Bone marrow (tissue), 2 donors: ENCODE measurements at places on chromosomes 5 and 9.
A peak's percentile ranks its signal among the peaks of the same experiment; 100 is the strongest.

GRCh38 chr9:104850786-104851545, 77.0 kb downstream of the ABCA1 start:
- no peak for DNase-seq

- DNase-seq, result no peak
Observed at GRCh38 chr5:66122379-66123034, 21.6 kb upstream of the SREK1 start.

DNA sequence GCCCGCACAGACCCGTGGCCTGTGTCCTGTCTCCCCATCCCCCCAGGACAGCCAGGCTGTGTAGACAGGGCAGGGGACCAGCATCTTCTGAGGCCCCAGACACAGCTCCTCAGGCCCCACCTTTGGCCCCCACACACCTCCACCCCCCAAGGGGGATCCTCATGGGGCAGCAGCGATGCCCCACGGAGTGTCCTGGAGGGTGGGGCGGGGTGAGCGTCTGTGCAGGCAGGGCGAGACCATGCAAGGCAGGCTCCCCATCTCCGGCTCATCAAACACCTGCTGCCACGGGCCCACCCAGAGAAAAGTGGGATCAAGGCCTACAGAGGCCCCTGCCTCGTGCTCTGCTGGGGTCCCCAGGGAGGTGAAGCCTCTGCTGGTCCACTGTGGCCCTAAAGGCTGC, 118.7 kb upstream of the FOXD4L5 start:
- no peak for DNase-seq

DNA sequence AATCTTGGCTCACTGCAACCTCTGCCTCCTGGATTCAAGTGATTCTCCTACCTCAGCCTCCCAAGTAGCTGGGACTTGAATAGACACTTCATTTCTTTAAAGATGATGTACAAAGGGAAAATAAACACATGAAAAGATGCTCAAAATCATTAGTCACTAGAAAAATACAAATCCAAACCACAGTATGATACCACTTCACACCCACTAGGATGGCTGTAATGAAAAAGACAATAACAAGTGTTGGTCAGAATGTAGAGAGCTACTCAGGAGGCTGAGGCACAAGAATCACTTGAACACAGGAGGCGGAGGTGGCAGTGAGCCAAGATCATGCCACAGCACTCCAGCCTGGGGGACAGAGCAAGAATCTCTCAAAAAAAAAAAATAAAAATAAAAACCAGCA, 13.0 kb downstream of the F2RL2 start:
- DNase-seq, result no peak

DNA sequence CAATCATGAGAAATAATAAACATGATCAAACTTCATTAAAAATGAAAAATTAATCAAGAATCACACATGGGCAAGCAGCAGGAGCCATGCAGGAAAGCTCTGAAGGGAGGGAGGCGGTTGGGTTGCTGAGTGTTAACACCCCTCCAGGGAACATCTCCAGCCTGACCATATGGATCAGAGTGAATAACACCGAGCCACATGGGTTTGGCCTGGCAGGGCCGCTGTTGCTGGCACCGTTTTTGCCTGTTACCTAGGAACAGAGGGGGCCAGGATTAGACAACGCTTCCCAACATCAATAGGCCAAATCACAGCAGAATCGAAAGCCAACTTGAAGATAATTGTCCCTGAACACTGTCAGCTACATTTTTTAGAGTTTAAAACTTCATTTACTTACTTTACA, 160.2 kb downstream of the DENND1A start:
- no peak for DNase-seq

DNA sequence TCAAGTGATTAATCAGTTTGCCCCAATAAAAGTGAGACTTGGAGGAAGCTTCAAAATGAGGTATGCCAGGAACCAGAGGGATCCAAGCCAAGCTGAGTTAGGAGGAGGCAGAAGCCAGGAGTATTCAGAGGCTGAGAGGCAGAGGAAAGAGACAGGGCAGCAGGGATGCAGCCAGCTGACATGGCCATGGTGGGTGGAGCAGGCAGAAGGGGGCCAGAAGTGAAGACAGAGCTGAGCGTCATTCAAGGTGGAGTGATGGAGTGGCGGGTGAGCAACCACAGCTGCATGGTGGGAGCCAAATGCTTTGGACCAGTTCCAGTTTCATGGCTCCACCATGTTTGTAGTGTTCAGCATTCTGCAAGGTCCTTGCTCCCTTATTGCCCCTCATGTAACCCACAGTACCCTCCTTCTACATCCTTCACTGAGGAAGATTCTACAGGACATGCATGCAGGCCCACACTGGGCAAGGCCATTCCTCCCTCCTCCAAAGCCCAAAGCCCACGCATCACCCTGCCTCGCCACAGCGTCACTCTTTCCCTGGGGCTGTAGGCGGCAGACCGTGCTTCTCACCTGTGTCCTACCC, 100.6 kb downstream of the FSTL4 start:
- no peak for DNase-seq

GRCh38 chr9:121735793-121736770, 84.6 kb downstream of the DAB2IP start:
- DNase-seq, result no peak

DNA sequence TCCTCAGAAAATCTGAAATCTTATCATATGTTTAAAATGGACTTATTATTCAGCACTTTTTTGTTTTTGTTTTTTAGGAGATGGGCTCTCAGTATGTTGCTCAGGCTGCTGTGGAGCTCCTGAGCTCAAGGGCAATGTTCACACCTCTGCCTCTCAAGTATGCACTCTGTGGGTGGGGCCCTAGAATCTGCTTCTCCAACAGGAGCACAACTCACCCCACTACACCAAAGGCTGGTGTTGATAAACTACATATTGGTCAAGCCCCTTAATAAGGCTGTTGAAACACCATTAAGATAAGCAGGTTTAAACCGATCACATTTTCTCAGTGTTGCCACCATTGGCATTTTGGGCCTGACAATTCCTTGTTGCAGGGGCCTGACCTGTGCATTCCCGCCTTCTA, 131.6 kb downstream of the FANCC start:
- no peak for DNase-seq

DNA sequence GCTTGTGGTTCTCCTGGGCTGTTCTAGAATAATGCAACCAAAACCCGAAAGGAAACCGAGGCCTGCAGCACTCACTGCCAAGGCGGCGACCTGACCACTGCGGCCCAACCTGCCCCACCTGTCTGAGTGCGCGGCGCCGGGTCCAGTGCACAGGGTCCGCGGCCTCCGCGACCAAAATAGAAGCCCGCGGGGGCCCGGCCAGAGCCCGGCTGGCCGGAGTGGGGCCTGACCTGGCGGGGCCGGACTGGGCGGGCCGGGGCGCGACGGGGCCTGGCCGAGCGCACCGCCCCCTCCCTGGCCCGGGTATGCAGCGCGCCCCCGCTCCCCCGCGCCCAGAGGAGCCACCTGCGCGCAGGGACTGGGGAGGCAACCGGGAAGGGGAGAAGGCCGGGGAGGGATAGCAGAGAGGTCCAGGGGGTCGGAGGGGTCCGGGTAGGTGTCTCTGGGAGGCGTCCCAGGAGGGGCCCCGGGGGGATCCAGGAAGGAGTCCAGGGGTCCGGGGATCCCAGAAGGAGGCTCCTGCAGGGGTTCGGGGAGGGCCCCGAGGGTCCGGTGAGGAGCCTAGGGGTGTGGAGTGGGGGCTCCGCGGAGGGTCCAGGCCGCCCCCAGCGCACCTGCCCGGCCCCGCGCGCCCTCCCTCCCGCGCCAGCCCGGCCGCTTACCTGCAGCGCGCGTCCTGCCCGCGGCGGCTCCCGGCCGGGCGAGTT, 503 bp downstream of the SEMA4D start:
- no peak for DNase-seq

DNA sequence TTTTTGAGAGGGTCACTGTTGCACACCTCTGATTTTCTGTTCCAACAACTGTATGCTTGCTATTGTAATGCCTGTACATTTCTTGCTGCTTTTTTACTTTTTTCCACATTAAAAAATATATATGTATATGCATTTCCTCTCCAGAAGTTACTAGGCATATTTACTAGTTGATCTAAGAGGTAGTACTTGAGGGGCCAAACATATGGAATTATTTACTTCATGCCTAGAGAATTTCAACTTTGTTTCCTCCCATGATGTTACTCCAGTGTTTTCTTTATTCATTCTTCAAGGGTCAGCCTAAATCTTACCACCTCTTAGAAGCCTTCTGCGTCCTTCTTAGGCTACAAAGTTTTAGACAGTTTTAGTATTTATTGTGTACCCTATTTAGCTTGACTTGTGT, 122.7 kb downstream of the NMUR2 start:
- DNase-seq, result no peak

- DNase-seq, result no peak
Observed at GRCh38 chr5:6496636-6497035, 48.0 kb downstream of the UBE2QL1 start.

DNA sequence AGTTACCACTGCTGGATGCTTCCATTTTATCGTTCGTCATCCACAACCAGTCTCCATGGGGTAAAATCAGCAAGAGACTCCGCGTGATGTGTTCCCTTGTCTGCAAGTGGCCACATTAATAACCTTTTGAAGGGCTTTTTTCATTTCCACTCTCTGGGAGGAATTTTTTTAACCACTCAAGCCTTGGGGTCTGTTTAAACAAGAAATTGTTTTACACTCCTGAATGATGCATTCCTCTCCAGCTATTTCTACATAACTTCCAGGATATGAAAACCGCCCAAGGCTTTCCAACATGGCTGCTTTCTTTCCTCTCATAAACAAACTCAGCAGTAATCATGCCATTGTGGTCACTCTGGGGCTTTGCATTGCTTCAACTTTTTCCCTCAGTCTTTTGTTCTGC, 217.2 kb upstream of the DAPK1 start:
- no peak for DNase-seq

DNA sequence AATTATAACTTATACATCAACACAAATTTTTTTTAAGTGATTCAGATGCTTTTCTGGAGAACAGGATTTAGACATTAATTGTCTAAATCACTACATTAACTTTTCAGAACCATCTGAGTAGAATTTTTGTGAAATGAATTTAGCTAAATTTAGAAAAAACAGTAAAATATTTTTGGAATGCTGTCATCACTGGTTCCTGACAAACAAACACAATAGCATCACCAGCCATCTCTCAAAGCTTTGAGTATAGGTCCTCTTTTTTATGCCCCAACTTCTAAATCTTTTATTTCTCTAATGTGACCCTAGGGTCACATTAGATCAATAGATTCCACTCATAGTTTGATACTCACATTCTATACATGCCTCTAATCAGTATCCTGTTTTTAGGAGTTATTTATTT, 104.6 kb downstream of the PRR16 start:
- no peak for DNase-seq

- peak; percentile 94 for DNase-seq
Observed at GRCh38 chr9:132372177-132373095, 17.6 kb upstream of the SETX start.

GRCh38 chr5:157345067-157345466, 79.1 kb downstream of the CYFIP2 start:
- no peak for DNase-seq

DNA sequence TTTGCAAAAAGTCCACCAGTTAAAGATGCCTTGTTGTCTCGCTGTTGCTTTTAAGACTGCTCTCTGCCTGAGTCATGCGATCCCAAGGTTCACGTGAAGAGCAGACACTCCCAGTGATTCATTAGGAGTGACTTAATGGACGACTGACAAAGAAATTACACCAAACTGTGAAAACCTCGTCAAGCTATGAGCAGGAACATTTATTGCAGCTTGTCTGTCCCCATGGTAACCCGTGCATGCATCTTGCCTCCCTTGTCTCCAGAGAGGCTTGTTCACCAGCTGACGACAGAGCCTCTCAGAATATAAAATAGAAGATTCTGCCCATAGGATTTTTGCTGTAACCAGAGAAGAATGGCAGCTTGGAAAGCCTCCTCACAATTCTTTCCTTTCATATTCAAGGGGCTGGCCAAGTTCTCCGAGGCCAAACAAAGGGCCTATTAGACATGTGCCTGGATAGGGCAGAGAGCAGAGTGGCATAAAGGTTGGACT, 352.7 kb downstream of the SPOCK1 start:
- no peak for DNase-seq

DNA sequence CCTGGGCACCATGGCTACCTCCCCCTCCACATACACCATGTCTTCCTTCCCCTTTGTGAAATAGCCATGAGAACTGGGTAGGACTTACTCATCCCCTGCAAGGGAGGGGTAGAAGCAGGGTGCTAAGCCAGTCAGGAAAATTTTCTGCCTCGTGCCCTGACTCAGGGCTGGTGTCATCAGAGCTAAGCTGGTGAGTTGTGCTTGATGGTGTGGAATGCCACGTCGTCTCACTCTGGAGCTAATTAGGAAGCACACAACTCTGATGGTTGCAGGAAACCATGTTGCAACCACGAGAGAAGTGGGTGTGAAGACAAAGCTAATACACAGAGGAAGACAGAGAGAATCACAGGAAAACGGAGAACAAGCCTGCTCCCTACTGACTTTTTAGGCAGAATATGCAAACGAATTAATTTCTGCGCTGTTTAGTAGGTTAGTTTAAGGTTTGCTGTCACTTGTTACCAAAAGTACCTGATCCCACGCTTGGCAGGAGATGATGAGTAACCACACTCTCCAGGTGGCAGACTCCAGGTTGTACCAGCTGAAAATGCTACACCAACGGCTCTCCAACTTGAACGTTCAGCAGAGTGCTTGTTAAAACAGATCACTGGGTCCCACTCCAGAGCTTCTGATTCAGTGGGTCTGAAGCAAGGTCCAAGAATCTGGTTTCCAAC, 54.5 kb downstream of the STK10 start:
- DNase-seq, result peak; percentile 31

DNA sequence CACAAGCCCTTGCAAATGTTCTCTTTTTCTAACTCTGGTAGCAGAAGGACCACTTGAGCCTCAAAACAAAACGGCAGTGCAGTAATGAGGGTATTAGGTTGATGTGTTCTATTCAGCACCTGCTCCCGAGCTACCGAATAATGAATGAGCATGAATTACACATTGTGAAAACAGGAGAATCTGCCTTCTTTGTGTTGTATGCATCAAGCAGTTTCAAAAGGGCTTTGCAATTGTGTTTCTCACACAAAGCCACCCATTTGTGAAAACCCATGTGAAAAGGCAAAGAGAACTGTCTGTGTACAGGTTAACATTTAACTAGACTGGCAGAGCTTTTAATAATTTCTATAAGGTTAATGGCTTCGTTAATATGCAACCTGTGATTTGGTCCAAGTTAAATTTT, 97.8 kb downstream of the STK32A start:
- no peak for DNase-seq

- no peak for DNase-seq
Observed at GRCh38 chr9:134178768-134179551, 14.6 kb upstream of the RNU6ATAC start.

DNA sequence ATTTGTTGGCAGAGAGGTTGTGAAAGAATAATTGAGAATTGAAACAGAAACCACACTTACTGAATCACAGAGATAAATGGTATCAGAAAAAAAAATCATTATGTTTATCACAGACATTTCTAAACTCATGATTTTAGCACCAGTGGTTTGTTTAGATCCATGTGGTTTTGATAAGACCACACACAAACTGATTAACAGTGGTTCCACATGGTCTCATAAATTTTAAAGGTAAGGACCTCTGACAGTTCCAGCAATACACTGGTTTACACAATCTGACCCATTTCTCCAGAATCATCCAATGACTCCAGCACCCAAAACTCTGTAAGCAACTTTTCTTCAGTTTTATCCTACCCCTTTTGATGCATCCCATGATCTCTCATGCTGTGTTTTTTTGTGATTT, 261.2 kb downstream of the ANXA1 start:
- DNase-seq, result no peak

- no peak for DNase-seq
Observed at GRCh38 chr9:13786131-13786530, 506.6 kb upstream of the MPDZ start.
